CD4-positive, alpha-beta T cell treated with Interleukin-21 for 1 hour (primary cell): ENCODE measurements at places on chromosomes 7 and 10.

- no peak for DNase-seq
These were observed 141.6 kb downstream of the PRKAG2 start for GRCh38 chr7:151735186-151735850.

DNA sequence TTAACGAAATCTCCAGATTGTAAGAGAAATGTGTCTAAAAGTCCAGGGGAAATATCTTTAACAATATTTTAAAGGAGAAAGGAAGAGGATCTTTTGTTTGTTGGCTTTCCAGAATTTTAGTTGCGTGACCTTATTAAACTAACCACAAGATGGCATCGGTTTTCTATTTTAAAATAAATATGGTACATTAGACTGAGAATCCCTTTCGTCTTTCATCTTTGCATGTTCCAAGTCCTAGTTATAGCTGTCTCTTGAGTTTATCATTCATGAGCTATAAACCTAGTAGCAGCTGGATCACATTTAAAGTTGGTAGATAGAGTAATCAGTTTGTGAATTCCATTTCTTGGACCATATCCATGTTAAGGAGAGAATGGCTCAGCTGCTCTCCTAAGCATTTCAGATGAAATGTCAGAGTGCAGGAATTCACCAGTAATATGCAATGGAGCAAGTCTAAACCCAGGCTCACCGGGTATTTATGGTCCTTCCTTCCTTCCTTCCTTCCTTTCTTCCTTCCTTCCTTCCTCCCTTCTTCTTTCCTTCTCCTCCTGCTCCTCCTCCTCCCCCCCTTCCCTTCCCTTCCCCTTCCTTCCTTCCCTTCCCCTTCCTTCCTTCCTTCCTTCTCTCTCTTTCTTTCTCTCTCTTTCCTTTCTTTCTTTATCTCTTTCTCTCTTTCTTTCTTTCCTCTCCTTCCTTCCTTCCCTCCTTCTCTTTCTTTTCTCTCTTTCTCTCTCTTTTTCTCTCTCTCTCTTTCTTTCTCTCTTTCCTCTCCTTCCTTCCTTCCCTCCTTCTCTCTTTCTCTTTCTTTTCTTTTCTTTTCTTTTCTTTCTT, 57.8 kb upstream of the RAB18 start:
- DNase-seq, result peak; percentile 44

DNA sequence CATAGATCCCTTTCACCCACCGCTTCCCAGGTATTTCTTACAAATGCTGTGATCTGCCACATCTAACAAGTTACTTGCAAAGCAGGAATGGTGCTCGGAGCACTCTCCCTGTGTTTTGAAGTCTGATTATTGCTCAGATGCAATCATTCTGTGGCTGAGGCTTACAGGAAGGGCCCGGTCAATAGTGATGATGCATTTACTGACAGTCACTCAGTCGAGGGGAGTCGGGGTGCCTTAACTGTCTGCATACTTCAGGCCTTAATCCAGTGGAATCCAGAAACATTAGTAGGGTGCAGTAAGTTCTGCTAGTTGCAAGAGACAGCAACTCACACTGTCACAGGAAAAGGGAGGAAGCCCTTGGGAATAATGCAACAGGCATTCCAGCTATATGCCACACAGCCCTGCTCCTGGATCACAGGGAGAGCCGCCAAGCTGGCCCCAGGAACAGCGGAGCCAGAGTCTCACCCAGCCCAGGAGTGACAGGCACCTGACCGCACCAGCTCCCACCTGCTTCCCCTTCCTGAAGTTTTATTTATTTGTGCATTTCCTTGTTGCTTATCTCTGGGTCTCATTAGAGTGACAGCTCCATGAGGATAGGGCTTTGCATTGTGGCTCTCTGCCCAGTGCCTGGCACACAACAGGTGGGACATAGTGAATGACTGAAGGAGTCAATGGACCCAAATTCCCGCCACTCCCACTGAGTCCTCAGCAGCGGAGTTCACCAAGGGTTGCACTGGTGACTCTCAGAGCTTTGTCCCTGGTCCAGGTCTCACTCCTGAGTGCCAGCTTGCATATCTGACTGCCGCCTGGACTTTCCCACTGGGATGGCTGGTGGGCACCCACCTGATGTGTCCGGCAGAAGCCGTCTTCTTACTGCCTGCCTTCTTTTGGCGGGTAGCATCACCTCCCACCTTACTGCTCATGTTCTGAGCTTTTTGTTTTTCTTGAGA, 212.5 kb upstream of the SH2B2 start:
- no peak for DNase-seq

DNA sequence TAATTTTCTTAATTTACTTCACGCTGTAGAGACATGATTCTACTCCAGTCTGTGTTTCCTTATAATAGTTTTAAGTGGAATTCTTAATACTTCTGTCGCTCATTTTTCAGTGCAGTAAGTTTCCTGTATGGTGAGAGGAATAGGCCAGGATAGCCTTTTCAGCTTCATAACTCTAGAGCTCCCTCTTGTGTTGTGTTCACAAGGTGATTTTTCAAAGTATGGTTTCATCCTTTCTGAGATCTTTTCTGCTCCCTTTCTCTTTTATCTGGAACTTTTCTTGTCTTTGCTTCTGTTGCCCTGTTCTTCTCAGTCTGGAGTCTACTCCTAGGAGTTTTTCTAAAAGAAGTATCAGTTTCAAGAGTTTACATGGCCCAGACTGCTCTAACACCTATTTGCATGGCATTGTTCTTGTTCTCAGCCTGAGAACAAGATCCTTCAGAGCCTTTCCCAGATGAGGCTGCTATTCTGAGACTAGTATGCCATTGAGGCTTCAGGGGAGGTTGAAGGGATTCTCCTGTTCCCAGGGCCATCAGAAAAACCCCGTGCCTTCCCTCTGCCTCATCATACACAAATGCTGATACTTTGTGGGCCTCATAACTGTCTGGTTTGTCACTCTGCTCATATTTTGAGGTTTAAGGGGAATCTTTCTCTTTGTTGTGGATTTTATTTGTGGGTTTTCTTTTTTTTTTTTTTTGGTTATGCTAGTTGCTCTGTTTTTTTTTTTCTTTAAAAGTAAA, 21.8 kb downstream of the NET1 start:
- DNase-seq, result peak; percentile 55

DNA sequence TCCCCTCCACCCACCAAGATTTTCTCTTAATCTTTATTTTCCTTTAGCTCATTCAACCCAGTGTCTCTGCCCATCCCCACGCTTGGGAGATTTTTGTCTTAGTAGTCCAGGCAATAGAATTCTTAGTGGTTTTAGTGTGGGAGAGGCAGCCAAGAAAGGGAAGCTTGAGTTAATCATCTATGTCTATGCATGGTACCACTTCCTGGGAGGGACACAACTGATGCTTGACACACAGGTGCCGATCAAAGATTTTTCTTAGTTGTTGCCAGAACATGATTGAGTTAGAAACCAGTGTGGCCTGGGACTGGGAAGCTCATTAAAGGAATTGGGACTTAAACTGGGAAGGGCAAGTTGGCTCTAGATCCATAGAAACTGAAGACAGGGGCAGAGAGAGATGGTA, 3.1 kb downstream of the STRA8 start:
- no peak for DNase-seq

DNA sequence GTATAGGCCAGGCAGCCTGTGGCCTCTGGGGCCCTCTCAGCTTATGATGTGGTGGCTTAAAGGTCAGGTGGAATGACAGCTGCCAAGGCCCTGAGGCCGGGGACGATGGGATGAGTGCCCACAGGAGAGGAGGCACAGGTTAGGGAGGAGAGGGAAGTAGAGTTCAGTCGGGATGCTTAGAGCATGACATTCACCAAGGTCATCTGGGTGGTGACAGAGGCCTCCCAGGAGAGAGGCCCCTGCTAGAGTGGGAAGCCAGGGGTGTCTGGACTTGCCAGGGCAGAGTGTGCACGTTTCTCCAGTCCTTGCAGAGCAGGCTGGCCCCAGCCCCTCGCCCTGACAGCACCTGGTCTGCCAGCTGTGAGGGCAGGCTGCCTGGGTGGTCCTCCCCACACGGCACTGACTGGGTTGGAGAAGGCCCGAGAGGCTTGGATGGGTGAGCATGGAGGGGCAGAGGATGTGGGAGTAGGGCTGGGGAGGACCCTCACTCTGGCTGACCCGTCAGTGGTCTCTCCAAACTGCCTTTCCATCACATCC, 1.5 kb downstream of the CALHM1 start:
- DNase-seq, result no peak

GRCh38 chr7:81430761-81431160, 339.1 kb downstream of the HGF start:
- DNase-seq, result no peak

DNA sequence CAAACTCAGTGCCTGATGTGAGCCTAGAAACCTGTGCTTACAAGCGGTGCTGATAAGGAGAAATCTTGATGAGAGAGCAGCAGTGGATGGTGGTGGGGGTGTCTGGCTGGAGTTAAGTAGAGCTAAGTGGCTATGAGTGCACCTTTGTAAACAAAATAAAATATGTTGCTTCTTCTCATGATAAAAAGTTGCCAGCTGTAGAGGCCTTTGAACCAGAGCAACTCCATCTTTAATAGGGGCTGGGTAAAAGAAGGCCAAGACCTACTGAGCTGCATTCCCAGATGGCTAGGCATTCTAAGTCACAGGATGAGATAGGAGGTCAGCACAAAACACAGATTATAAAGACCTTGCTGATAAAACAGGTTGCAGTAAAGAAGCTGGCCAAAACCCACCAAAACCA, 107.6 kb upstream of the FAM3C start:
- no peak for DNase-seq

- no peak for DNase-seq
These were observed 291.7 kb downstream of the AUTS2 start for GRCh38 chr7:69889976-69890351.

- no peak for DNase-seq
These were observed 42.7 kb downstream of the LAMB1 start for GRCh38 chr7:107960272-107960671.

DNA sequence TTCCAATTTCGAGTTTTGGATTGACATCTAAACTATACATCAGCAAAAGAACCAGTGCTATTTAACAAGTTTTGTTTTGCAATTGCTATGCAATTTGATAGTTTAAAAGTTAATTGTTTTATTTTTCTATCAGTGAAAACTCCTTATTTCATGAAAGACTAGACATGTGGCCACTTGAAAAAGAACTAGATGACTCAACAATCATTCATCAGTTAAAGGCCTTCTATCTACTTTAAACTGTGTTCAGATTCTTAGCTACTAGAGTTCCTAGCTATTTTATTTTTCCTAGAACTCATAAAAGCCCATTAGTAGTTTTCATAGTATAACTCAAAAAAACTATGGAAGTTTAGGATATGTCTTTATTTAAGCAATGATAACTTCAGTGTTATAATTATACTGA, 104.6 kb upstream of the LSM8 start:
- no peak for DNase-seq

DNA sequence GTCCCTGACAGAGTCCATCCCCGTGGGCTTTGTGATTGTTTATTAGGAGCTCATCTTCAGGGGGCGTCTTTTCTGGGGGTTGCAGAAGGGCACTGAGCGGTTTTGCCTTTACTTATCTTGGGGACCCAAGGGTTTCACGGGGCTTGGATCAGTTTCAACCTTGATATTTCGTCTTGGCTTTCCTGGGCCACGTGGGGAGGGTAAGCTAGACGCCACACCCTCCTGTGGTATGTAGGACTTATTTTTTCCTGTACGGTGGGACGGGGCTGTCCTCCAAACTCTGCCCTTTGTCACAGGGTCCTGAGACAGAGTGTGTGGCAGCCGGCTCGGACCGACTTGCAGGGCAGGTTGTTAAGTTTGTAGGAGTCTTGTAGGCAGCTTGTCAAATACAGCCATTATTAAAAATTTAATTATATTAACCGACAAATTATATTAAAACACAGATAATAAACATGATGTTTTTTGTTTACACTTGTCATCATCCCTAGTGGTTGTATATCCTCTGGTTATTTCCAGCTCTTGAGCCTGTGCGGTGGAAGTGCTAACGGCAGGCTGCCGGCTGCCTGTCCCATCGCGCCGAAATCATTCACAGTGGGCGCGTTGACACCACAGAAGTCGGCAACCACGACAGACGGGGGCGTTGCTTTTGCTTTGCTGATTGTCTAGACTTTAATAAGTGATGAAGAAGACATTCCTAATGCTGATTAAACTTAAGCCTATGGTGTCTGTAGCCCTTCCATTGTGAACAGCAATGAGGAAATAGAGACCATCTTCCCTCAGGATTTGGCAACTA, 193.2 kb downstream of the DNAJB6 start:
- no peak for DNase-seq

GRCh38 chr7:43933902-43934560, 7.8 kb downstream of the UBE2D4 start:
- no peak for DNase-seq

DNA sequence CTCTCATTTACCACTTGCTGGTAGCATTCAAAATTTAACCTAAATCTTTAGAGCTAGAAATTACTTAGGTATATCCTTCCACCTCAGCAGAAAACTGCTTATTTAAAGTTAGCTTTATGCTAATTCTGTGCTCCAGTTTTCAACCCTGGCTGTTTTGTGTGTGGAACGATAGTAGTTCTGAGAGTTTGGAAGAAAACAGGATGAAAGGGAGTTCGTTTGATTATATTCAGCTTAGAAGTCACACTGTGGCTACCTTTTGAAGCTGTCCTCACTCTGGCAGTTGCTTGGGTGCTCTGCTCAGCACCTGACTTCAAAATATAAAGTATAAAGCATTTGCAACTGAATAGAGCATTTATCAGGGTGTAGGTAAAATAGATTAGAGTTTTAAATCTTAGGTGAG, 2.6 kb upstream of the ASCC1 start:
- peak; percentile 7 for DNase-seq

DNA sequence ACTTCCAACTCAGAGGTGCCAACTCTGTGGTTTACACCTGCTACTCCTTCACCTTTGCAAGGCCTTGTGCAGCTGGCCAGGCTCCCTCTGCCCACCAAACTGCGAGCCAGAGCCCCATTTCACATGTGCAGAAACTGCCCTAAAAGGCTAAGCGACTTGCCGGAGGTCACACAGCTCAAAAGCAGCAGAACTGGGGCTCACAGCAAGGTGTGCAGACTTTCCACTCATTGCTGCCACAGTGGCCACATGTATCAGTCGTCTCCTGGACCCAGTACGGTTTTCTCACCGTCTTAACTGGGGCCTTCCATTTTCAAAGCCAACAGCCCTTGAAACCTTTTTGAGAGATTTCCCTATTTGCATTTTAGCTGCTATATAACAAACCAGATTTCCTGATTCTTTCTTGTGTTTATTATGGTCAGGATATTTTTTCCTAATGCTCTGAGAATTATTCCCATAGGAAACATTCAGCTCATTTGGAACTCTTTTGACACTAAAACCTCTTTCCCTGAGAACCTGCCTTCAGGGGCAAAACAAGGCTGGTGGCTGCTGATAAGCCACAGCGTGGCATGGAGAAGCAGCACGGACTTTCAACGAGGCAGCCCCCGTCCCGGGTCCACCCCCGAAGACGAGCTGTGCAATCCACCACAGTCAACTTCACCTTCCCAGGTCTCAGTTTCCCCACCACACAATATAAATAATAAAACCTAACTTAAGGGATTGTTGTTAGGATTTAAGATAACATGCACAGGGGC, 29.9 kb downstream of the SORBS1 start:
- no peak for DNase-seq

DNA sequence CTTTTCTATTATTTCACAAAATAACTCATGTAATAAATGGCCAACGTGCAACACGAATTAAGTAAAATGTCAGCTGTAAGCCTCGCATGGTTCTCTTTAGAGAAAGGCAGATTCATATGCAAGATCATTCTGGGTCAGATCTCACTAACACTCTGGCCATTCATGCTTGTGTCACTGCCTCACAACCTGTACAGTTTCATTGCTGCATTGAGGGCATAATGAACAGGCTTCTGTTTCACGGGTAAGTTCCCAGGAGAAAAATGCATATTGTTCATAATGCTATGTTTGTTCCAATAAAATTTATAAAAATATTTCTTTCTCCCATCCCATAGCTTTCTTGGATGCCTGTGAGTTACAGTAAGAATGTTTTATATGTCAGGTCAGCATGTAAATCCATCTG, 734.0 kb upstream of the ANKRD30A start:
- no peak for DNase-seq
